ENCODE measurements at places on chromosomes 5 and 9.

DNA sequence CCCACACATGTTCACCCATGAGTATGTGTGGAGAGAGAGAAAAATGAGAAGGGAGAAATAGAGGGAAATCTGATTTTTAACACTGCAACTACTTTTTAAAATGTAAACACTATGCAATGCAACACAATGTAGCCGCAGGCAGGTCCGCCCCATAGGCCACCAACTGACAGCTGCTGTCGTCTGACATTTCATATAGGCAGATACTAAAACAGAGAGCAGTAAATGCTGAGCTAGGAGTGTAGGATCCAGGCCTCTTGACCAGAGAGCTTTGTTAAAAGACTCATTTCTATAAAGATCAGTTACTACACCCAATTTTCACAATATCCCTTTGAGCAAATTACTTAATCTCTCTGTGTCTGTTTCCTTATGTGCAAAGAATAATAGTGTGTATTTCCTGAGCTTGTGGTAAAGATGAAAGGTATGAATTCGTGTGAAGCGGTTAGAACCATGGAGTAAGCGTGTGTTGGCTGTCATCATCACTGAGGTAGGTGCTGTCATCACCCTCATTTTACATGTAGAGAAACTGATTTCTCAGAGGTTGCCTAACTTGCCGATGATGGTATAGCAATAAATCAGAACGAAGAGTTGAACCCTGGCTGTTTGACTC lies 55.2 kb upstream of the PDE8B start:
- peak; percentile 51 for DNase-seq

DNA sequence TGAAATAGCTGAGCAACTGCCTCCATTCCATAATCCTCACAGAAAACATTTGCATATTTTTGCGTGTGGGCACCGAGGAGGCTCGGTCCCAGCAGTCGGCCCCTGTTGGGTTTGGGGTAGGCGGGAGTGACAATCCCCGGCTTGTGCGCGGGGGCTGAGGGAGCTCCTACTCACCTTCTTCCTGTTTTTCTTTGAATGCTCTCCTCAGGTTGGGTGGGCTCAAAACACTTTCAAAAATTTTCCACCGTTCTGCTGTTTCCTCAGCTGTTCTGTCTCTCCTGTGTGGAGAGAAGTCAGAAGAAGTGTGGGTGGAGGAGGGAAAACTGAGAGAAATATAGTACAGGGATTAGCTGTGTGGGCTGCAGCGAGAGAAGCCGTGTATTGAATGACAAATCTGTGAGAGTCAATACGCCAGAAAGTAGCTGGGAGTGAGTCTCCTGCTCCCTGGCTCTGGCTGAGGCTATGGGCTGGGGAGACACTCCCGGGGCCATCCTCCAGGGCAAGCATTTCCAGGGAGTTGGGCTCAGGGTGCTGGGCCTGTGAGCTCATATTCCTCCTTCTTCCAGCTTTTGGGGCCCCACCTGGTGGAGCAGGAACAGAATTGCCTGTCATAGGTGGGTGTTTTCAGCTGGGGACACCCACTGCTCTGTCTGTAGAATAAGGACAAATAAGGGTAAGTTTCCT lies 84.7 kb downstream of the CMYA5 start:
- no peak for DNase-seq

GRCh38 chr5:157458835-157459234 lies 1.2 kb upstream of the NIPAL4 start:
- DNase-seq, result no peak

DNA sequence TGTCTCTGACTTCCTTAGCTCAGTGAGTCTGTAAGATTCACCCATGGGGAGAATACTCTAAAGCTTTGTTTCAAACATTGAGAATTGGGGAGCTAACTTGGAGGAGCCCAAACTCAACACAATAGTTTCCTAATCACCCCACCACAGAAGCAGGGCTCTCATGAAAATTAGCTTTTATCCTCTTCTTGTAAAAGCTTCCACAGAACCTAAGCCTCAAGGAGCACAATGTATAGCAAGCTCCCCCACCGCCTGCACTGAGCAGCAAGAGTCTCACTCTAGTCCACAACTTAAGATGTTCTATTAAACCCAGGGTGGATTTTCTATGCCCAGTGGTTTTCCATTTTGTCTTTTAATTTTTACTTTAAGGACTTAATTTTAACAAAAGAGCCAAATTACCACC lies 48.9 kb upstream of the GRHPR start:
- no peak for DNase-seq

DNA sequence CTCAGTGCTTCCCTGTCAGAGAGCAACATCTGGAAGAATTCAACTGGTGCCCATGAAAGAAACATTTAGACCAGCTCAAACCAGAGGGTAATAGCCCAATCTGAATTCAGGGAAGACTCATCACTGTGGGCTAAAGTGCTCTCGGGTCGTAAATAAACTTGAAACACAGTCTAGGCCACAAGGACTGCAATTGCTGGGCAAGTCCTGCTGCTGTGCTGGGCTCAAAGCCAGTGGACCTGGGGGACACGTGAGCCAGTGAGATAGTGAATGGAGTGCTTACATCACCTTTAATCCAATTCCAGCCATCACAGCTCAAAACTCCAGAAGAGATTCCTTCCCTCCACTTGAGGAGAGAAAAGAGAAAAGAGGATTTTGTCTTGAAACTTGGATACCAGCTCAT lies 78.1 kb upstream of the DAP start:
- no peak for DNase-seq

DNA sequence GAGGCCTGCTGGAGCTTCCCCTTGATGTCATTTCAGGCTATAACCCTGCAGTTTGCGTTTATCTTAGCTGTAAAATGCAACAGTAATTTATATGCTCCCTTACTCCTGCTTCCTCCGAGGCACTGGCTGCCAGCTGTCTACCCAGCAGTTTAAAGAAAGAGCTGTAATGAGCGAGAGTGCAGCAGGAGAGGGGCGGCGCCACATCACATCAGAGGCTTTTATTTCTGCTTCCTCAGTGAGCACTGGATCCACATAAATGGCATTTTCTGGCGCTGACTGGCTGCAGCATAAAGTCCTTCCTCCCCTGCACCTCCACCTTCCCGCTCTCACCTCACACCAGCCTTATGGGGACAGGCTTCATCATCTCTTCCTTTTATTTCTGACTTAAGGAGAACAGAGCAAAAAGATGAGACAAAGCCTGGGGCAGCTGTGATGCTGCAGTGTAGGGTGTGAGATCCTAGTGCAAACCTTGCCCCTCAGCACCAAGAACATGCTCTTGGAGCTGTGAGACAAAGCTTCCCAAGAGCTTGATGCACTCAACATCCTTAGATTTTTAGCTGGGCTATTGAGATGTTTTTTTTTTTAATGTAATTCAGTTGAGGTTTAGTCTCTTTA lies 829.6 kb upstream of the ZNF608 start:
- DNase-seq, result no peak

- DNase-seq, result no peak
These were observed at the start of gene CCL19 for GRCh38 chr9:34690983-34691935. CCL19 (minus strand) TSS chr9:34691276; CDS start chr9:34691139, 137 bp downstream.

- no peak for DNase-seq
These were observed 100.7 kb downstream of the PAM start for GRCh38 chr5:102855681-102856388.

GRCh38 chr5:10627160-10627701 lies 63.4 kb downstream of the ANKRD33B start:
- peak; percentile 10 for DNase-seq

GRCh38 chr5:176157656-176158055 lies 80.6 kb upstream of the SIMC1 start:
- DNase-seq, result no peak

GRCh38 chr9:14650596-14650995 lies 42.6 kb downstream of the ZDHHC21 start:
- DNase-seq, result no peak

GRCh38 chr5:151078490-151079262 lies 2.2 kb downstream of the TNIP1 start:
- peak; percentile 78 for DNase-seq

- DNase-seq, result no peak
These were observed 279.5 kb upstream of the PIK3R1 start for GRCh38 chr5:67935908-67936566.

DNA sequence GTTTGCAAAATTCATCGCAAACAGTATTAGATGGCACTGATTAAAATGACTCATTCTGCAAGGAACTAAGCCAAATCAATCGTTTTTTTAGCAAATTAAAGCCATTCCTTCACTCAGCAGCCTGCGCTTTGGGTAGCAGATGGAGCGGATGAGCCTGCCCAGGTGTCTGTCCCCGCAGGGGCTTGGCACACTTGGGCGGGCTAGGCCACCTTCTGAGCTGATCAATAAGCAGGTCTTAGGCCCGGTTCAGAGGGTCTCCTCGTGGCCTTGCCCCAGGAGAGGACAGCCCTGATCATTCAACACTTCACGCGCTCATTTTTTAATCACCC lies 78.0 kb upstream of the FCN1 start:
- DNase-seq, result no peak

Measured in CD4-positive, alpha-beta T cell treated with Interleukin-17A for 4 hours (primary cell).